ENCODE measurements at places on chromosomes 12 and 14.

DNA sequence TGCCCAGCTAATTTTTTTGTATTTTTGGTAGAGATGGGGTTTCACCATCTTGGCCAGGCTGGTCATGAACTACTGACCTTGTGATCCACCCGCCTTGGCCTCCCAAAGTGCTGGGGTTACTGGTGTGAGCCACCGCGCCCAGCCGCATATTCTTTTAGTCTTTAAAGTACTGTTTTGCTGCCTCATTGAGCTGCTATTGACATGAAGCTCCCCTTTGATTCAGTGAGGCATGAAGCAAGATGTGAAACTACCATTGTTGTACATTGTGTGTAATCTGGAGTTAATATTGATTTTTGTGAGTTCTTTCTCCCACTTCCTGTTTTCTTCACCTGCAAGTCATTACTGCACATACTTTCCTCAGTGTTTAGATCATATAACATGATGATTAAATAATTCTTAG is 80.8 kb downstream of the MNAT1 start:
- DNase-seq, result no peak

DNA sequence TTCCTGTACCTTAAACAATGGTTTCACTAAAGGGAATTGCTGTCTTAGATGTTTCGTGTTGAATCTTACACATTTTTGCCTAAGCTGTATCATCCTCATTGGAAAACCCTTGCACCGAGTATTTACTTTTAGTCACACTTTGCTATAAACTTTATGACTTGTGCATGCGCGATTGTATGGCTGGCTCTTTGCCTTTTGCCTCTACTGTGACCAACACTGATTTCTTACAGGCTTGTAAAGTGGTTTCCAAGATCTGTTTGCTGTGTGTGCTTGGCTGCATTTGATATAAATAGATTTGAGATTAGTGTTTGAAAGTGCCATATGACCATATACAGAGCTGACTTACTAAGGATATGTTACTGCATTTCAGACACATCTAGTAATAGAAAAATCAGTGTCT is 40.5 kb downstream of the RASSF3 start:
- no peak for DNase-seq

DNA sequence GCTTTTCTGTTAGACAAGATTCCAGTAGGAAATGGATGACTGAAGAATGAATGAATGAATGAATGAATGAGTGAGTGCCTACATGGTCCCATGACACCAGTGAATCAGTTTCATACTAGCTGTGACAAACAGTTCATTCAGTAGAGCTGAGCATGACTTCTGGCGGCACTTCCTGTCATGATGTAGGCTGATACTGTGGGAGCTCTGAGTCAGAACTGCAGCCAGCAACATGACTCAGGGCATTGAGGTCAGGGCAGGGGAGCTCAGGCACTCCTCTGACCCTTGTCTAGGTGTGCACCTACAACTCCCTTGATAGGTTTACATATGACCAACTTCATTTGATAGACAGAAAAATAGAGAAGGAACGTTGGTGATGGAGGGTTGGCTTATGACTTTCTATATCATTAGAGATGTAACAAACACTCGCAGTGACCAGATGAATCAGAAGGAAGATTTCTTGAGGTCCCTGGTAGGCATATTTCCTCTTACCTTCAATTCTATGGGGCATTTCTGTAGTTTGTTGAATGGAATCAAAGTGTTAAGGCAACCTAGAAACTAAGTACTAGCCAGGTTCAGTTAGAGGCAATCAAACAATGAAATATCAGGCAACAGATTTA is 139.3 kb upstream of the ARHGAP5 start:
- DNase-seq, result peak; percentile 29

GRCh38 chr12:76666290-76666835 is 97.6 kb upstream of the ZDHHC17 start:
- DNase-seq, result no peak

GRCh38 chr14:96092936-96093335 is 53.8 kb downstream of the C14orf132 start:
- no peak for DNase-seq

- DNase-seq, result no peak
Measured at GRCh38 chr12:108629824-108630476, 3.7 kb downstream of the SELPLG start.

- peak; percentile 79 for DNase-seq
Measured at GRCh38 chr12:124551268-124552144, 15.9 kb downstream of the NCOR2 start.

DNA sequence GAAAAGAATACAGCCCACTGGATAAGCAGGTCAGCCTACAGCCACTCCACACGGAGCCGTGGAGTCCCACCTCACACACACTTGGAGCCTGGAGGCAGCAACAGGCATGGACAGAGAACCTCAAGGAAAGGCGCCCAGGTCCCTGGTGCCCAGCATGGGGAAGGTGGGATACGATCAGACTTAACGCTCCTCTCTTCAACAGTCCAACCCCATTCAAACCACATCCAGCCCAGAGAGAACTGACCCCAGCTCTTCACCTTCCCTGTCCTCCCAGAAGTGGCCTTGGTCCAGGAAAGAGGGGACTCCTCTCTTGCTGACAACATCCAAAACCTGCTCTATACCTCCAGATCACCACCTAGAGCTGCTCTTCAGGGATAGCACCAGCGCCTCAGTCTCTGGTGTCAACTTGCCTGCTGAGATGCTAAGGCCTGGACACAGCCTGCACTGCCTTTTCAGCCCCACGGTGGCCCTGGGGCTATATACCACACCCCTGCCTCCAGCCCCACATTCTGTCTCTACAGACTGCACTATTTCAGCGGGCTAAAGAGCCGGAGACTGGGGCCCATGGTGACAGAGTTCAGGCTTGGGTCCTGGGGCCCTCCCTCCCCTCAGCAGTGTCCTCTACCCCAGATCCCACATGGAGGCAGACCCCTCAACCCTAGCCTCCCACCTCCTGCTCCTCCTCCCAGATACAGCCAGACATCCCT is 7.0 kb downstream of the ADCY6 start:
- DNase-seq, result no peak

DNA sequence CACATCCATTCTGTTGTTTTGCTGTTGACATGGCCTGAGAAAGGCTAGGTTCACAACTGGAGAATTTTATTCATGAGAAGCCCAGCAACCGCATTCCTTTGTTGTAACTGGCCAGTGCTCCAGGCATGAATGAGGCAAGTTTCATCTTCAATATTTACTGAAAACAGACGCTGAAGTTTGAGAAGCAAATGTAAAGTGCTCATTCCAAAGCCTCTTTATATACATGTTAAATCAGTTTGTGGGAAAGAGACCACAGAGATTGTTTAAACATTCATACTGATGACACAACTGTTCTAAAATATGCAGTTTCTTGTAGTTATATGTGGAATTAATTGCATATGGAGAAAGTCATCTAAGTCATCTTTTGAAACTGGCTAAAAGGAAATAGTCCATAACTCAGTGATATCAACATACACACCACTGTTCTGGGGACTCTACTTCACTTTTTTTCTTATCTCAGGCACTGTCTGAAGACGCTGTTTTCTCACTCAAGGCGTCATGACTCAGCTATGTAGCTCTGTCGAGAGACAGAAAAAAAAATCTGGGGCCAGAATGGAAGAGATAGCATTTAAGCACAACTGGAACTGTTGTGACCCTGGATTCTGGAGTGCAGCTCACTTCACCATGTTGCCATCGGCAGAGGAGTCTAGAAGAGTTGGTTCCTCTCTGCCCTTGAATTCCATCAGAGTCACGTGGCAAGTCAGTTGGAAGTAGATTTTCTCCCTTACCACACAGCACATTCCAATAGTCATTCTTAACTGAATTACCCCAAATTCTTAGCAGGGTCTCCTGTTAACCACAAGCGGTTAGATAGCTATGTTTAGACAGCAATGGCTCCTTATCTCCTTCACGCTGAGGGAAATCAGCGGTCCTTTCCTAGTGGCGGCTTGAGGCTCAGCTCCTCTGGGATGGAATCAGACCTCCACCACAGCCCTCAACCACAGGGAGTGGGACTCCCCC is 258.4 kb upstream of the HMGA2 start:
- DNase-seq, result no peak

- no peak for DNase-seq
Measured at GRCh38 chr12:126248871-126249403, 1183.7 kb downstream of the AACS start.

- DNase-seq, result no peak
Measured at GRCh38 chr14:77151918-77152588, 10.5 kb upstream of the ZDHHC22 start.

DNA sequence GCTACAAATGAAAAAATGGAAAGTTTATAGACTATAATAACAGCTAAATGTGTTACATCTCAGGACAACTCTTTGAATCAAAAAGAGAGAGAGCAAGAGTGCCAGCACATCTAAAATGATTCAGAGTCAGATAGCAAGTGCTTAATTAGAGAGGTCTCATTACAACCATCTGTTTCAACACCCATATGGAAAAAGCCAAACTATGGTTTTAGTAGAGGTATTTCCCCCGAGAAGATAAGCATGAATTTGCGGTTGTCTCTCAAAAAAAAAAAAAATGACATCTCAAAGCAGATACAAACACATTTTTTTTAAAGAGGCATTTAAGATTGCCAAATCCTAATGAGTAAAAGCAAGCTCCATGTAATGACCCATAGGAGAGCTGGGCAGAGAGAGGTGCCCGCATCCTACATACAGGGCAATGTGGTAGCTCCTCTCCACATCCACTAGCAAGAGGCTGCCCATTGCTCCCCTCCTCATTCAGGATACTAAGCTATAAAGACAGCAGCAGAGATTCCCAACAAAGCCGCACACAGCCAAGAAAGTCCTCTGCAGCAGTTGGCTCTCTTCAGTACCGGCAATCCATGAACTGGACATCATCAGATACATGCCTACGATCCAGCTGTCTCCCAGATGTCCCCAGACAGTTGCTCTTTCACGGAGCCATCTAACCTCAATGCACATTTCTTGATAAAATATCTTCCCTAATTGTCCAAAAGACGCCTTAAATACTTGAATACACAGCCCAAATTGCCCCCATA is 100.4 kb downstream of the EFCAB11 start:
- no peak for DNase-seq

GRCh38 chr14:103629503-103630121 is 601 bp downstream of the KLC1 start:
- DNase-seq, result no peak

- no peak for DNase-seq
Measured at GRCh38 chr12:14613718-14614117, 46.0 kb upstream of the PLBD1 start.

- no peak for DNase-seq
Measured at GRCh38 chr12:127881371-127882140, 385.4 kb upstream of the TMEM132C start.

GRCh38 chr12:94265539-94265938 is 117.2 kb downstream of the PLXNC1 start:
- no peak for DNase-seq

- no peak for DNase-seq
Measured at GRCh38 chr14:22890416-22890815, 7.4 kb downstream of the REM2 start.

DNA sequence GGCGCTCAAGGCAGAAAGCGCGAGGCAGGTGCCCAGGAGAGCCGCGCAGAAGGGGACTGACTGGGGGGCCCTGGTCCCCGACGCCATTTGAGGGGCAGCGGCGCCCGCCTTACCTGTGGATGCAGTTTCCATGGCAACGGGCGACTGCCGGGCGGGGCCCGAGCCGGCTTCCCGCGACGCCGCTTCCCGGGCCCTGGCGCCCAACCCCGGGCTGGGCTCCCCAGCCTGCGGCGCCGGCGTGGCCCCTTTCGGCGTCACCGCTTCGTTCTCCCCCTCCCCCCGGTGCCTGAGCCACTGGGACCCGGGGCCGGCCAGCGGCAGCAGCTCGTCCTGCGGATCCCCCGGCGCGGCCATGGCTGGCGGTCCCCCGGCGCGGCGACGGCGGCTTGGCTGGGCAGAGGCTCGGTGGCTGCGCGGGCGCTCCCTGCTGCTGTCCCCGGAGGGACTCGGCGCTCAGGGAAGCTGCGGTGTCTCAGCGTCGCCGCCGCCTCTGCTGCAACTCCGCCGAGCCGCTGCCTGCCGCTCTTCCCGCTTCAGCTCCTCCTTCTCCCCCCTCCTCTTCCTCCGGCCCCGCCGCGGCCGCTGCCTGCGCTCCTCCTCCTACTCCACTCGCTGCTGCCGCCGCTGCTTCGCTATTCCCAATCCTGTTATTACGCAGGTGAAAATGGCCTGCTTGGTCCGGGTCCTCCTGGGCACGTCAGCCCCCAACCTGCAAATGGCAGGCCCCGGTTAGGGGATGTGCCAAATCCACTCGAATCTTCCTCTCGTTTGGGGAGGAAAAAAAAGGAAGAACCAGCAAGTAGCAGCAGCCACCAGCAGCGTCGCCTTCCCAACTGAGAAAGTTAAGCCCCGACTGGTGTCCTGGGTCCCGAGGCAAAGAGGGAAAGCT is at the start of gene RTN1:
Gene RTN1 (minus strand): TSS at position 500 of the 889 bp plus-strand sequence. CDS start 146 bp downstream, at position 354.
- no peak for DNase-seq

DNA sequence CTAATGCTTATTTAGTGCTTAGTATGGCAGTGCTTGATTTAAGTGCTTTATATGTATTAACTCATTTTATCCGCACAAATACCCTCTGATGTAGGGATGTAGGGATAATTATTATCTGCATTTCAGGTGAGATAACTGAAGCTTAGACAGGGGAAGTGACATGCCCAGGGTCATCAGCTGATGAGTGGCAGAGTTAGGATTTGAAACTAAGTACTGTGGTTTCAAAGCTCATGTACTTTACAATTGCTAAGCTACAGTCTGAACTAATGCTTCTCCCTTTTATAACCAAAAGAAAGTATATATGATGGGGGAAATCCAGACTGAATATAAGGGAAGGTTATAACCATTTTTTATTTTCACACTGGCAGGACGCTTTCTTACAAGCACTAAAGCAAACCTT is 229.6 kb upstream of the NAV3 start:
- no peak for DNase-seq

DNA sequence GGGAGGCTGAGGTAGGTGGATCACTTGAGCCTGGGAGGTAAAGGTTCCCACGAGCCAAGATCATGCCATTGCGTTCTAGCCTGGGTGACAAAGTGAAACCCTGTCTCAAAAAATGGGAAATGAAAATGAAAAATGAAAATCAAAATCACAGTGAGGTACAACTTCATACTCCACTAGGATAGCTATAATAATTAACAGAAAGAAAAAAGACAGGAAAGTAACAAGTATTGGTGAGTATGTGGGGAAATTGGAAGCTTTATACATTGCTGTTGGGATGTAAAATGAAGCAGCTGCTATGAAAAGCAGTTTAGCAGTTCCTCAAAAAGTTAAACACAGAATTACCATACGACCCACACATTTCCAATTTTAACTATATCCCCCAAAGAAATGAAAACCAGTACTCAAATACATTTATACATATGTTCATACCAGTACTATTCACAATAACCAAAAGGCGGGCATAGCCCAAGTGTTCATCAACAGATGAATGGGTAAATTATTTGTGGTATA is 22.2 kb downstream of the SGPP1 start:
- no peak for DNase-seq

DNA sequence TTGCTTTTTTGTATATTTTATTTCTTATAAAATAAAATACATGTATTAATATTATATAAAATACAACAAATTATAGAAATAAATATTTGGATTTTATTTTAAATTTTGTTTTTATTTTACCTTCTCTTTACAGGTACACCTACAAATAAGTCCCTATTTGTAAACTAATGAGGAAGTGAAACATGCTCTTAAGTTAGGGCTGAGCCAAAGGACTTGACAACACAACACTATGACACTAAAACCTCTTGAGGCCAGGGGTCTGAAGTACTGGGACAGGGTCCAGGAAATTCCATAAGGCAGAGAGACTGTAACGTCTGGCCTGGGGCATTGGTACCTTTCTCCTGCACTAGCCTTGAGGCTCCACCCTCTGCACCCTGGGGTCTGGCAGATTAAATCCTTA is 293.2 kb downstream of the FOXN3 start:
- no peak for DNase-seq
